ENCODE measurements at places on chromosomes 5 and 9.

DNA sequence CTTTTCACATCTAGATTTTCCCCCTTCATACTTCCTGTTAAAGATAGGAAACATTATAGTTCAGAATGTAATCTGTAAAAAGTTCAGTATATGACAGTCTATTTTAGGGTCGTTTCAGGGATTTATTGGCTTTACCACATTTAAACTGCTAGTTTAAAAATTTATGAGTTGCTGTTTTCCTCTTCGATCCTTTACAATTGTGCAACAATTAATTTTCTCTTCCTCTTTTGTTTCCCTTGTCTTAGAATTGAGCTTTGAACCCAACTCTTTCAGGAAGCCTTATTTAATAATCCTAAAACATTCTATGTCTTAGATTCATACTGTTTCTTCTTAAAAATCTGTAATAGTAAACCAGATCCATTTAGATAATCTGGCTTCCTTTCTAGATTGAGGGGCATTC lies 16.4 kb downstream of the ZSWIM6 start:
- no peak for DNase-seq

GRCh38 chr5:171418982-171419687 lies at the start of gene FGF18:
TSS of gene FGF18 (plus strand) at chr5:171419647. CDS start at chr5:171420200, 553 bp downstream.
- DNase-seq = no peak

- DNase-seq = no peak
Measured at GRCh38 chr9:116189683-116190082, 36.1 kb downstream of the PAPPA start.

GRCh38 chr9:132171702-132172101 lies 9.8 kb downstream of the NTNG2 start:
- DNase-seq = no peak

Measured in activated CD4-positive, CD25-positive, alpha-beta regulatory T cell treated with anti-CD3 and anti-CD28 coated beads, Interleukin-2, amount 50 U/mL, for 16 hours (primary cell).